ENCODE measurements at places on chromosomes 2 and 18.
A peak's percentile ranks its signal among the peaks of the same experiment; 100 is the strongest.

- DNase-seq, result peak; percentile 55
Observed at GRCh38 chr2:96404446-96405373, 69.1 kb downstream of the NCAPH start.

- no peak for DNase-seq
Observed at GRCh38 chr18:7749510-7749981, 182.4 kb downstream of the PTPRM start.

GRCh38 chr18:76767954-76768353 lies 54.4 kb upstream of the ZNF236 start:
- DNase-seq, result no peak

GRCh38 chr2:121910139-121910538 lies 154.7 kb downstream of the TSN start:
- no peak for DNase-seq

DNA sequence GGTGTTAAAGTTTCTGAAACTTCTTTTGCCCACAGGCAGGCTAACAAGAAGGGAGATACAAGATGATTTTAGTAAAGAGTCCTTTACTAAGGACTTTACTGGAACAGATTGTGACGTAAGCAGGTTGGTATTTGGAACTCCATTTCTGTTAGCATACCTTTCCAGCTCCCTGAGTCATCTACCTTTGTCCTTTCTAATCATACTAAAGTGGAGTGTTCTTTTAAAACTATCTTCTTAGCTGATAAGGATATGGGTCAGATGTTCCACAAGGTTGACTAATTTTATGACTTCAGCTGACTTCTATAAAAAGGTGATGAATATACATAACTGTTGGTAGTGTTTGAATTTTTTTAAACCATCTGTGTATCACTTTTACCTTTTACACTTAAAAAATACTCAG lies 21.1 kb downstream of the UGP2 start:
- DNase-seq, result no peak

- no peak for DNase-seq
Observed at GRCh38 chr2:18440141-18440661, 120.3 kb downstream of the RDH14 start.

- no peak for DNase-seq
Observed at GRCh38 chr2:108268001-108268400, 20.7 kb upstream of the SULT1C2 start.

DNA sequence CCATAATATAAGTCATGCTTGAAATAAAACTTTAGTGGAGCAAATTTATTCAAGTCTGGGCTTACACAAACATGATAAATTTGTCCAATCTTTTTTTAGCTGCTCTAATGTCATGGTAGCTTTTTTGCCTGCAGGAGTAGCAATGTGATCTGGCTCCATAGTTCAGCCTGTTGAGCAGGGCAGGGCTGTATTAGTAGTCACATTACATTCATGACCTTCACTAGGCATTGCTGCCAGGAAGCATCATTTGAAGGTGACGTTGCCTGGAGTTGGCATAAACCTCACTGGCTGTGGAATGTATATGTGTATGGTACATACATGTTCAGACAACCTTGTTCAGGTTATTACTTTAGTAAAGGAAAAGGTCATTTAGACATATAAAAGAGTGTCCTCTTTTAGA lies 76.6 kb downstream of the CCDC85A start:
- DNase-seq, result no peak

- DNase-seq, result peak; percentile 76
Observed at GRCh38 chr18:77099485-77100370, 32.9 kb downstream of the MBP start.

- no peak for DNase-seq
Observed at GRCh38 chr2:1553671-1554295, 140.5 kb downstream of the TPO start.

GRCh38 chr2:157777427-157777826 lies 98.7 kb downstream of the ACVR1 start:
- DNase-seq, result peak; percentile 68

GRCh38 chr2:43024515-43025011 lies 201.8 kb downstream of the ZFP36L2 start:
- peak; percentile 69 for DNase-seq

DNA sequence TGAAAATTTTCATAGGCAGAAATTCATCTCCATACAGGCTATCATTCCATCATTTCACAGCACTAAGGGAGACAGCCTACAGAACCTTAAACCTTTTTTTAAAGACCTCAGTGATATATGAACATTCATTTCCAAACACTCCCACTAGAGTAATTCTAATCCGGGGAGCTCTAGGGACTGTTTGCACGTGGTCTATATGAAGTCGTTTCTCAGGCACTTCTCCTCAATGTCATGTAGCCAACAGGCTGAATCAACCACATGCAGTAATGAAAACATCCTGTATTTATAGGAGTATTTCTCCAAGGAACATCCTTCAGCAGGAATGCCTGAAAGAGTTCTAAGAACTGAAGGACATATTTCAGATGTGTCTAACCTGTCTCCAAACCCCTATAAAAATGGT lies 97.3 kb upstream of the CREB1 start:
- DNase-seq, result no peak

- DNase-seq, result no peak
Observed at GRCh38 chr18:9174302-9174701, 37.7 kb downstream of the ANKRD12 start.

DNA sequence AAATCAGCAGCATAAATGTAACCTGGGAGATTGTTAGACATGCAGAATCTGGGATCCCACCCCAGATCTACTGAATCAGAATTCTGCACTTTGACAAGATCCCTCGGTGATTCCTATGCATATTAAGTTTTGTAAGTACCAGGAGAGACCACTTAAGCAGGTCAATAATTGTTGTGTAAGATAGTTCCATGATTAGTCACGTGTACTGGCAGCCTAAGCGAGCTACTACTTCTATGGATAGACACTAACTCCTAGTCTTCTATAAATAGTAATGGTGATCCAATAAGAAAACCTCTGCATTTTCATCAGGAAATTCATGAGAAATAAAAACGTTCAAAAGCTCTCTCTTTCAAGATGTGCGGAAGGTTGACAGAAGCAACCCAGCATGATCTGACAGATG lies 988.2 kb upstream of the CHAC2 start:
- no peak for DNase-seq

- DNase-seq, result no peak
Observed at GRCh38 chr2:136443661-136444060, 321.7 kb upstream of the THSD7B start.

DNA sequence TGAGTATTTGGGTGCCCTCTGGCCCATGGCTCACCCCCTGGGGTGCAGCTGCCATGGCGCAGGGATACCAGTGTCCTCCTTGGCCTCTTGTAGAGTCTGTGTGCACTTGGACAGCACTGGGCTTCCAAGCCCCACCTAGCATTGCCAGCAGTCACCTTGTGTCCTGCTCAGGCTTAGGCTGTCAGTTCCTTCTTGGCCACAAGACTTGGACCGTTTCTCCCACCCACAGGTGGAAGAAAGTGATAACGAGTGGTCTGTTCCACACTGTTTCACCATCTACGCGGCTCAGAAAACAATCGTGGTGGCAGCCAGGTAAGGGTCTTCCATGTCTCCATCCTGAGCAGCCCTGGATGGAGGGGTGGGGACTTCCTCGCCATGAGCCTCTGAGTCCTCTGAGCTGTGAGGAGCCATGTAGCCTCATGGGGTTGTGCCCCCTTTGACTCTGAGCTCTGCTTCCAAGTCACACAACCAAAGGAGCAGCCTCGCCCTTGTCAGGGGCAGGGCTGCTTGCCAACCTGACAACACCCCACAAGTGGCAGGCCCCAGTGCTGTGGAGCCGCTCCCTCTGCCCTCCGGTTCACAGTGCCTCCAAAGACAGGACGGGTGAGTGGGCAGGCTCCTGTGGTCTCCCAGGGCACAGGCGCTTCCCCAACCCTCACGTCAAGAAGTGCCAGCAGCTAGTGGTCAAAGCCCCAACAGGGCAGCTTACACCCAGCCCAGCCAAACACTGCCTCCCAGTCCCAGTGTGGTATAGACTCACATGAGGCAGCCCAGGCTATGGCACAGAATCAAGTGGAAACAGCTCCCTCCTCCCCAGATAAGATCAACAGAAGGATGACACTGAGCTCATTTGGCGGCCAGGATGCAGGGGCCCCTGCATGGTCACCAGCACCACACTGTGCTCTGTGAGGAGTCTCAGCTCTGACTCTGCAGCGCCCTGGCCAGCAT lies 18.4 kb downstream of the STK25 start:
- no peak for DNase-seq

- no peak for DNase-seq
Observed at GRCh38 chr2:213818436-213818835, 534.2 kb downstream of the SPAG16 start.

DNA sequence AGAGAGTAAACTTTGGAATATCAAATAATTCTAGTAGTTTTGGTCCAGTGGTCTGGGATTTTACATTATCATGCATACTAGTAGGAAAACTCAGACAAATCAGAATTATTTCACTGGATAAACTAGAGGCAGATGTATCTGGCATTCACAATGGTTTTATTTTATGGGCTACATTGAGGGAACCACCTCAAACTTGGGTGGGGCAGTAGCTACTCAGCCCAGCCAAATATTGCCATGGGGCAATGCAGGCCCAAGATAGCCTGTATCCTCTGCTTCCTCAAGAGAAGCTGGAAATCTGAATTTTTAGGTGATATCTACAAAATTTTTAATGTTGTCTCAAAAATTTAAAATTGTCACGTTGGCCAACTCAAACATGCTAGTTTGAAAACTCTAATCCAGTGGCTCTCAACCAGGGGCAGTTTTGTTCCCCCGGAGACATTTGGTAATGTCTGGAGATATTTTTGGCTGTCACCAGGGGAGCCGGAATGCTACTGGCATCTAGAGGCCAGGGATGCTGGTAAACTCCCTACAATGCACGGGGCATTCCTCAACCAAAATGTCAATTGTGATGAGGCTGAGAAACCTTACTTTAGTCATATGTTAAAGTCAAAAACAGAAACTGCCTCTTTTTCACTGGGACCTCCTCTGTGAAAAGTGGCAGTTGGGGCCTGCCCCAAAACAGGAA lies 172.8 kb upstream of the SPRED2 start:
- DNase-seq, result no peak

GRCh38 chr2:127408807-127409099 lies 9.5 kb upstream of the PROC start:
- DNase-seq, result no peak

- no peak for DNase-seq
Observed at GRCh38 chr2:183284606-183285005, 160.4 kb downstream of the NUP35 start.

DNA sequence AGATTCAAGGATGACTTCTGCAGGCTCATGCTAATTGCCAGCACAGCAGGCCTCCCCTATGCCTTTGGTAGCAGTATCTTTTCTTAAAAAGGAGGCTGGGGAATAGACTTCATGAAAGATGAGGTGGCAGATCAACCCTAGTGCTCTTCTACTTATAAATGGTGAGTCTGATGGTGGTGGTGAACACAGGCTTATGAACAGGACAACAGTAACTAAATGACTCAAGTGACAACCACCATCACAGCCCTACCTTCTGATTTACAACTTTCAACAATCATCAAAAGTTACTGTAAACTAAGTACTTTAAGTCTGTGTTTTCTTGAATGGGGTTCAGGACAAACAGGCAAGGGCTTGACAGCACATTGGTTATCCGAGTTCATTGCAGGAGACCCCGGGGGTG lies 39.3 kb downstream of the PAIP2B start:
- no peak for DNase-seq

- no peak for DNase-seq
Observed at GRCh38 chr2:134926231-134926931, 7.8 kb downstream of the CCNT2 start.

DNA sequence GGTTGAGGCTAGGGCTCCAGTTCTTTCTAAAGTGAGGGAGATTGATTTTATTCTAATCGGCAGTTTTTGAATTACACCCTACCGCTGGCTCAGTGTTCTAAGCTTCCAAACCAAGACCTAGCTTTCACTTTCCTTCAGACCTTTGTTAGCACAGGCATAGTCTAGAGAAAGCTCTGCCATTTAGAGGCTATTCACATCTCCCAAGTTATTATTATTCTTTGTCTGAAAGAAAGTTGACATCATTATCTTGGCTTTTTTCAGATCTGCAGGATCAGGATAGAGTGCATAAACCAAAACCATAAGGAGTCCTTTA lies 276.8 kb downstream of the ASXL3 start:
- DNase-seq, result no peak

DNA sequence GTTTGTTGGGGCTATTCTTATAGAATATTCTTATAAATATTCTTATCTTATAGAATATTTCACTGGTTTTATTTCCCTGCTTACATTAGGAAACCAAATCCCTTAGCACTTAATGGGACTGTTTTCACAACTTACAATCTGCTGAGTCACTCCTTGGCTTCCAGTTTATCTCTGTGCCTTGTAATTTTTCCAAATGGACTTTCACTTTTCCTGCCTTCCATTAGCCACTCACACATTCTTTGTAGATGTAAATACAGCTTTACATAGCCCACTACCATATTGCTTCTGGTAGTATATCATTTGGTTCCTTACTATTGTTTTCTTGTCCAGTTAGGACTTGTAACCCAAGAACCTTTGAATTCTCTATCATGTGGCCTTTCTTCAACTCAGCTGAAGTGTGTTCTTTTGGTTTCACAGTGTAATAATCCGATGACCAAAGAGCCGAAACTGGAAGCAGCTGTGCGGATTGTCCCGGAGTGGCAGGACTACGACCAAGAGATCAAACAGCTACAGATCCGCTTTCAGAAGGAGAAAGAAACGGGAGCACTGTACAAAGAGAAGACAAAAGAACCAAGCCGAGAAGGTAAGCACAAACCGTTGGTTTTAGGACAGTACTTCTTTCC lies 96.1 kb downstream of the UGGT1 start:
- no peak for DNase-seq
